ENCODE measurements at places on chromosomes 13 and 19. TPM values are rescaled to one million over a fixed set of nuclear protein-coding genes. Genes with fewer than 3 reads are reported as not detected.

GRCh38 chr19:17302391-17303166, 646 bp downstream of the ABHD8 start:
- H3K4me1 ChIP-seq, result peaks cover 3% of the 10 kb centered on the region
- H3K36me3 ChIP-seq, result peaks cover 17% of the 10 kb centered on the region
- H3K27ac ChIP-seq, result no peak overlapping the region

Gene KLHL1
- total RNA-seq, result not detected

GRCh38 chr19:16542910-16543472, 754 bp upstream of the CHERP start:
- peaks cover 25% of the 10 kb centered on the region for H3K36me3 ChIP-seq
- peak overlapping the region; percentile 96 for H3K4me3 ChIP-seq
- no peaks in the 10 kb centered on the region for H3K4me1 ChIP-seq
- no peak for DNase-seq
- H3K27ac ChIP-seq, result no peak overlapping the region

Gene KCNRG
- total RNA-seq, result 0.64 TPM

DNA sequence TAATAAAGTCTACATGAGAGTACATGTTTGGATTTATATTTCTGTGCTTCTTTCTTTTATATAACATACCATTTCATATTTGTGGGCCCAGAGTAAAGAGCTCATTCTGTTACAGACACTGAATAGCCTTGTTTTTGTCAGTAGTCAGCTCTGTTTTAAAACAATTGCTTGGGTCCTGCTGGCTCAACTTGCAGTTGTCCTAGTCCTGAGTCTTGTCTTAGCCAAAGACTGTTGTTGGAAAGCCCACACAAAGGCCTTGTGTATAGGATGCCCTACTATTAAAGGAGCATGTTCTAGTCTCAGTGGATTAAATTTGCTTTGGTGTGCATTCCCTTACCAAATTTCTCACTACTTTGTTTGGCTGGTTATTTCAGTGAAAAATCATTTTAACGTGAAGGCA, 3.8 kb upstream of the KCNRG start:
- no peak for DNase-seq
- H3K4me1 ChIP-seq, result no peaks in the 10 kb centered on the region
- no peak overlapping the region for H3K27ac ChIP-seq
- peaks cover 47% of the 10 kb centered on the region for H3K36me3 ChIP-seq
- no peak overlapping the region for H3K4me3 ChIP-seq
- H3K27me3 ChIP-seq, result no peaks in the 10 kb centered on the region

Gene CYP4F8
- not detected for total RNA-seq

DNA sequence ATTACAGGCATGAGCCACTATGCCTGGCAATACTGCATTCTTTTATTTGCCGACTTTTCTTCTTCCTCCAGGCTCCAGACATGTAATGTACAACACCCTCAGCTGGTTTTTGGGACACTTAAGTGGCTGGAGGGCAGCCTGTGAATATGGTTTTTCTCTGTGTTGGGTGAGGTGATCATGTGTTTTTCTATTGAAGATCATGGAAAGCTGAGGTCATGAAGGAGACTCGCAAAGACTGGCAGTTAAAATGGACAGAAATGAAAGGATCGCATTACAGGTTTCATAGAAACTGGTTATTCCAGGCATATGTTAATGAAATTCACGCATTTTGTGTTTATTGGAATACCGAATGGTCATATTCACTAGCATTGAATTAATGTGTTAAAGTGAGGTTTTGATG, 85.2 kb upstream of the RNF113B start:
- peaks cover 2% of the 10 kb centered on the region for H3K4me1 ChIP-seq
- no peak overlapping the region for H3K27ac ChIP-seq
- no peak for DNase-seq
- no peak overlapping the region for H3K4me3 ChIP-seq
- no peaks in the 10 kb centered on the region for H3K36me3 ChIP-seq

Gene LYPD5
- total RNA-seq, result 0.50 TPM

- peak; percentile 96 for DNase-seq
- peak within 1 kb of the TSS; percentile 91 for H3K4me3 ChIP-seq
- no peak within 1 kb of the TSS for H3K27ac ChIP-seq
- H3K27me3 ChIP-seq, result no peaks in the 10 kb centered on the region
- no peaks in the 10 kb centered on the region for H3K4me1 ChIP-seq
Measured at GRCh38 chr19:52637718-52638585, at the start of gene ZNF83. Gene ZNF83 (minus strand): TSS chr19:52638355.

Gene PLPP2
- 152 TPM for total RNA-seq

Gene C19orf67
- 0.39 TPM for total RNA-seq

GRCh38 chr19:14035706-14036105, 4.1 kb downstream of the IL27RA start:
- no peak overlapping the region for H3K4me3 ChIP-seq
- no peaks in the 10 kb centered on the region for H3K36me3 ChIP-seq
- DNase-seq, result no peak
- H3K4me1 ChIP-seq, result no peaks in the 10 kb centered on the region
- no peak overlapping the region for H3K27ac ChIP-seq

DNA sequence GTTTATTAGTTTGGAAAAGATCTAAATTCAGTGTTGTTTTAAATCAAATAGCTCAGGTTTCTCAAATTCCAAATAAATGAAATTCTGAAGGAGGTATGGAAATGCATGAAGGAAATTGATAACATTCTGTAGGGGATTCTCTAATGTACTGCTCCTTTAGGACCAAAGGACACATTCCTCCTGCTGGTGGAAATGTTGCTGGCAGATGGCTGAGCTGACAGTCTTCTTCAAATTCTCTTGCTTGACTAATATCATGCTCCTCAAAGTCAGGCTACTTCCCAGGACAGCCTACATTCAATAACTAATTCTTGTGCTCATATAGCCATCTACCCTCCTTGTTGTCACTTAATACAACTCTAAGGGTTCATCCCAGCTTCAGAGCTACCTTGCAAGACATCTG, 1118.5 kb downstream of the PCDH9 start:
- no peaks in the 10 kb centered on the region for H3K36me3 ChIP-seq
- no peak for DNase-seq
- H3K4me1 ChIP-seq, result no peaks in the 10 kb centered on the region
- H3K4me3 ChIP-seq, result no peak overlapping the region

DNA sequence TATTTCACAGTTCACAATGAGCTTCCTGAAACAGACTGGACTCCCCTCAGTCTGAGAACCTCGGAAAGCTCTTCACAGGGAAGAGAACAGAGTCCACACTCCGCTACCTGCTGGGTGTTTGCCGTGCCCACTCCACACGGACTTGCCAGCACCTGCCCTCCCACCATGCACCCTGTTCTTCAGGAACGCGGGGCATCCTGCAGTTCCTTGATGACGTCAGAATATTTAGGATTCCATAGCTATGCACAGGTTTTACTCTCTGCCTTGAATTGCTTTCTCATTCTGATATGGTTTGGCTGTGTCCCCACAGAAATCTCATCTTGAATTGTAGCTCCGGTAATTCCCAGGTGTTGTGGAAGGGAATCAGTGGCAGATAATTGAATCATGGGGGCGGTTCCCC, 74.4 kb upstream of the FARP1 start:
- no peaks in the 10 kb centered on the region for H3K36me3 ChIP-seq
- no peak overlapping the region for H3K4me3 ChIP-seq
- H3K27ac ChIP-seq, result no peak overlapping the region

Gene ARHGAP33
- 18.7 TPM for total RNA-seq

Gene RFPL4AL1
- total RNA-seq, result not detected

- H3K36me3 ChIP-seq, result peaks cover 82% of the 10 kb centered on the region
- H3K4me1 ChIP-seq, result no peaks in the 10 kb centered on the region
- no peak for DNase-seq
- H3K4me3 ChIP-seq, result no peak overlapping the region
Measured at GRCh38 chr13:114248011-114248410, 13.3 kb downstream of the CDC16 start.

- H3K4me3 ChIP-seq, result no peak overlapping the region
- no peaks in the 10 kb centered on the region for H3K4me1 ChIP-seq
- H3K27me3 ChIP-seq, result no peaks in the 10 kb centered on the region
- no peaks in the 10 kb centered on the region for H3K36me3 ChIP-seq
- no peak overlapping the region for H3K27ac ChIP-seq
Measured at GRCh38 chr13:31198519-31198918, 1.3 kb upstream of the B3GLCT start.

- peaks cover 13% of the 10 kb centered on the region for H3K36me3 ChIP-seq
- no peaks in the 10 kb centered on the region for H3K4me1 ChIP-seq
- no peak for DNase-seq
- H3K27me3 ChIP-seq, result no peaks in the 10 kb centered on the region
- H3K27ac ChIP-seq, result no peak overlapping the region
- H3K4me3 ChIP-seq, result no peak overlapping the region
Measured at GRCh38 chr13:35140321-35140720, 198.3 kb downstream of the NBEA start.

GRCh38 chr13:106492588-106493475, 42.6 kb downstream of the EFNB2 start:
- no peak for DNase-seq
- H3K4me3 ChIP-seq, result no peak overlapping the region
- H3K27ac ChIP-seq, result no peak overlapping the region

GRCh38 chr19:38655148-38655824, 7.8 kb downstream of the ACTN4 start:
- no peak overlapping the region for H3K27ac ChIP-seq
- no peak for DNase-seq
- peaks cover 23% of the 10 kb centered on the region for H3K36me3 ChIP-seq
- no peak overlapping the region for H3K4me3 ChIP-seq

- no peak overlapping the region for H3K4me3 ChIP-seq
- no peak for DNase-seq
- H3K4me1 ChIP-seq, result no peaks in the 10 kb centered on the region
- H3K36me3 ChIP-seq, result no peaks in the 10 kb centered on the region
- H3K27ac ChIP-seq, result no peak overlapping the region
Measured at GRCh38 chr19:16327911-16328823, 3.5 kb downstream of the KLF2 start.

Gene C13orf42
- 18.1 TPM for total RNA-seq

- DNase-seq, result peak; percentile 78
- H3K4me3 ChIP-seq, result peak within 1 kb of the TSS; percentile 82
- H3K27ac ChIP-seq, result no peak within 1 kb of the TSS
- H3K27me3 ChIP-seq, result peaks cover 3% of the 10 kb centered on the region
- H3K36me3 ChIP-seq, result no peaks in the 10 kb centered on the region
- H3K4me1 ChIP-seq, result peaks cover 4% of the 10 kb centered on the region
Measured at GRCh38 chr13:43879755-43880181, at the start of gene LACC1. Gene LACC1 (plus strand): TSS chr13:43879904. CDS start chr13:43880986, 1,082 bp downstream.

GRCh38 chr19:18674616-18675015, 8.9 kb upstream of the CRTC1 start:
- H3K4me1 ChIP-seq, result no peaks in the 10 kb centered on the region
- no peak for DNase-seq
- no peaks in the 10 kb centered on the region for H3K27me3 ChIP-seq

DNA sequence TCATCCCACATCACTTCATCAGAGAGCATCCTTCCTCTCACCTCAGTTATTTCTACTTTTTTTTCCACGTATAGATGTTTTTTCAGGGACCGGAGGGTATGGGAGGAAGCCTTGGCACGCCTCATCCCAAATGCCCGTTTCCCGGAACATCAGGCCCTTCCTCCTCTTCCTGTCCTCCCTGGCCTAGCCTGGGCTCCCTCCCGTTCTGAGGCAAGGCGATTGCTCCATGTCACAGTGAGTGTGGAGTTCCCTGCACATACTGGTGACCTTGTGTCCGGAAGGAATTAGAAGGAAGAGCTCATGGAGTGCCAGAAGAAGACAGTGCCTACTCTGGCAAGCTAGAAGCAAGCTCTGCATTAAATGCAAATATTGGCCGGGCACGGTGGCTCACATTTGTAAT, 1.1 kb upstream of the ZNF627 start:
- H3K27ac ChIP-seq, result no peak overlapping the region
- no peaks in the 10 kb centered on the region for H3K27me3 ChIP-seq
- H3K36me3 ChIP-seq, result peaks cover 15% of the 10 kb centered on the region
- H3K4me1 ChIP-seq, result no peaks in the 10 kb centered on the region

DNA sequence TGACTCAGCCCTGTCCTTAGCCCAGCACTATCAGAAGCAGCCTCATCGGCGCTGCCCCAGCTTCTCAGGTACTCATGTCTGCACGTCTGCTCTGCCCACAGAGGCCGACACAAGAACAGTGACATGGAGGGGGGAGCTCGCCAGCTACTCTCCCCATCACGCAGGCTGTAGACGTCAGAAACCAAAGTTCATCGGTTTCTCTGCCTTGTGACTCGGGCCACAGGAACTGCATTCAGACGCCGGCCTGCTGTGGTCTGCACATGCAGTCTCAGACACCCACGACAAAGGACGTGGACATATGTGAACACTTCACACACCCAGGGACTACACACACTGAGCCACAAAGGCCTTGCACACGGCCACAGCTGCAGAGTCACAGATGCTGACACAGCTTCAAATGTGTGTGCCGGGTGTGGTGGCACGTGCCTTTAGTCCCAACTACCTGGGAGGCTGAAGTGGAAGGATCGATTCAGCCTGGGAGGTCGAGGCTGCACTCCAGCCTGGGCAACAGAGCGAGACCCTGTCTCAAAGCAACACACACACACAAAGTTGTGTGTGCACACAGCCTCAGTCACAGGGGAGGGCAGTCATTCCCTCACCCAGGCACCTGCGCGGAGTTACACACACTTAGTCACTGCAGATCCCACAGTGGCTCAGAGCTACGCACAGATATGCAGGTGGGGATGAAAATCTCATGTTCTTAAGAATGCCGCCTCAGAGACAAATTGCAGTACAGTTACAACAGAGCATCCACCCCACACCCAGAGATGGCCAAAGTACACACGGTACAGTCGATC, 4.9 kb upstream of the ZFP36 start:
- H3K27ac ChIP-seq, result peak overlapping the region; percentile 42
- H3K4me3 ChIP-seq, result peak overlapping the region; percentile 87
- H3K36me3 ChIP-seq, result peaks cover 6% of the 10 kb centered on the region
- H3K27me3 ChIP-seq, result no peaks in the 10 kb centered on the region
- H3K4me1 ChIP-seq, result peaks cover 6% of the 10 kb centered on the region
- DNase-seq, result no peak

GRCh38 chr13:98599502-98600328, 22.8 kb upstream of the STK24 start:
- no peaks in the 10 kb centered on the region for H3K4me1 ChIP-seq
- no peaks in the 10 kb centered on the region for H3K27me3 ChIP-seq
- H3K27ac ChIP-seq, result no peak overlapping the region
- no peaks in the 10 kb centered on the region for H3K36me3 ChIP-seq
- peak; percentile 38 for DNase-seq

DNA sequence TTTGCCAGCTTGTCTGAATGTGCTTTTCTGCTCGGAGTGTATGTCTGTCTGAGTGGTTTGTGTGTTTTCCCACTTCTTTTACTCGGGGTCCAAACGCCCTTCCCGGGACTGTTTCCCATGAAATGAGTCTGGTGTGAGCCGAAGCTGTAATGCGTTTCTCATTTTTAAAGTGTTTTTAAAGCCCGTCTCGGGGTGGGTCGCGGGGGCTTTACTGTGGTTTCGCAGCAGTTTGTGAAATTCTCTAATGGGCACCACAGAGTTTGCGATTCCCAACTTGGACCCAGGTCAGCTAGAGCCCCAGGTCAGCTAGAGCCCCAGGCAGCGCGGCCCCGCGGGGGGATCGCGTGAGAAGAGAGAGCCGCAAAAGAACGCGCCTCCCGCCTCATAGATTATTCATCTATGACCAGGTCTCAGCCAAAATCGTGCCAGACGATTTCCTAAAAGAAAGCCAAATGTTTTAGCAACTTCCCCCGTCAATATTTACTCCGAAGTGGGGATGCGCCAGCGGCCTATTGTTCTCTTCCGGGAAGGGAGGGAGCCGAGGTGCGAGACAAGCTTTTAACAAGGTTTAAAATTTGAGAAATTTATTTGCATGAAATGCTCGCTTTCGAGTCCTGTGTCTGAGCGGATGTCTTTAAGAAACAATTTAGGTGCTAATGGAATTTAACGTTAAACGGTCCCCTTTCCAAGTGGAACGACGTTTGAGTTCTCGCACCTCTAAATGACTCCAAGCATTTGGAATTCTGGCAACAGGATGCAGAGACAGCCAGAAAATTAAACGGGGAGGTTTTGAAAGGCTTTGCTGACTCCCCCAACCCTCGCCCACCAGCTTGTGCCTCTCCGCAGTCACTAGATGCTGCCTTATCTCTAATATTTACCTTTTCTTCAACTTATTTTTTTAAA, 2.2 kb downstream of the ZIC2 start:
- H3K27ac ChIP-seq, result no peak overlapping the region
- no peaks in the 10 kb centered on the region for H3K4me1 ChIP-seq
- peak overlapping the region; percentile 98 for H3K4me3 ChIP-seq
- H3K27me3 ChIP-seq, result peaks cover 12% of the 10 kb centered on the region
- DNase-seq, result peak; percentile 39

All from H9 (cell line).